Stimulated activated naive CD4-positive, alpha-beta T cell (primary cell): ENCODE measurements at places on chromosomes 11 and 22.

DNA sequence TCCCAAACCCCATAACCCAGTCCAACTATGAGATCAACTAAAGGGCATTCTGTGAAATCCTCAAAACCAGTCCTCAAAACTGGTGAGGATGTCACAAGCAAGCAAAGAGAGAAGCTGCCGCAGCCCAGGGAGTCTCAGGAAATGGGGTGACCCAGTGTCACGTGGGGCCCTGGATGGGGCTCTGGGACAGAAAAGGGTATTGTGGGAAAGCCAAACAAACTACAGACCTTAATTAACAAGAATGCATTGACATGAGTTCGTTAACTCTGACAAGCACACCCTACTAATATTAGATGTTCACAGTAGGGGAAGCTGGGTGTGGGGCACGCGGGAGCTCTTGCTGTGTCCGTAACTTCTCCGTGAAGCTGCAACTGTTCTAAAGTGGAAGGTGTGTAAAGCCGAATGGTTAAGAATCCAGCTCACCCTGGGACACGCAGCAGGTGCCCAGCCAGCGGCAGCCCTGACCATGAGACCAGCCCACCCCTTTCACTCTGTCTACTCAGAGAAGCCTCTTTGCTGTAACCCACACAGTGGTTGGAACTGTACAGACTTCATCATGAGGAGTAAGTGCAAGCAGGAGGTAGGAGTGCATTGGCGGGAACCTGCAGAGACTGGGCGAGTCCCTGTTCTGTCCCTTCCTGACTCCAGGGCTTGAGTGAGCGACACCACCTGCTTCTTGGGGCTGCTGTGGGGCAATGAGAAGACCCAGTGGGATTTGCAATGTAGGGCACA, 17.9 kb downstream of the LINC01488 start:
- DNase-seq, result no peak

DNA sequence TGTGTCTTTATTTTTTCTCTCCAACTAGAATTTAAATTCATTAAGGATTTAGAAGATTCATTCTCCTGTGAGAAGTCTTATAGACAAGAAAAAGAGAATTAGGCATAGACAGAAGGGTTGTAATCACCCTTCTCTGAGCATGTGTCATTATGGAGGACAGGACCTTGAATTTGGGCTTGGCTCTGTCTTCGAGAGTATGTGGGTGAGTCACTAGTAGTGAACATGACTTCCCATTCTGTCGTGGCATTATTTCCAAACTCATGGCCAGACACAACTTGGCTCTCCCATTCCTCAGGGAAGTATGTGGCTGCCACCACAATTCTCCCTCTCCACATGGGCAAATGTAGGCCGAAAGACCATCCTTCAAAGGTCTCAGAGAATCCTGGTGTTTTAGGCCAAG, 14.3 kb upstream of the ANKK1 start:
- DNase-seq, result no peak

DNA sequence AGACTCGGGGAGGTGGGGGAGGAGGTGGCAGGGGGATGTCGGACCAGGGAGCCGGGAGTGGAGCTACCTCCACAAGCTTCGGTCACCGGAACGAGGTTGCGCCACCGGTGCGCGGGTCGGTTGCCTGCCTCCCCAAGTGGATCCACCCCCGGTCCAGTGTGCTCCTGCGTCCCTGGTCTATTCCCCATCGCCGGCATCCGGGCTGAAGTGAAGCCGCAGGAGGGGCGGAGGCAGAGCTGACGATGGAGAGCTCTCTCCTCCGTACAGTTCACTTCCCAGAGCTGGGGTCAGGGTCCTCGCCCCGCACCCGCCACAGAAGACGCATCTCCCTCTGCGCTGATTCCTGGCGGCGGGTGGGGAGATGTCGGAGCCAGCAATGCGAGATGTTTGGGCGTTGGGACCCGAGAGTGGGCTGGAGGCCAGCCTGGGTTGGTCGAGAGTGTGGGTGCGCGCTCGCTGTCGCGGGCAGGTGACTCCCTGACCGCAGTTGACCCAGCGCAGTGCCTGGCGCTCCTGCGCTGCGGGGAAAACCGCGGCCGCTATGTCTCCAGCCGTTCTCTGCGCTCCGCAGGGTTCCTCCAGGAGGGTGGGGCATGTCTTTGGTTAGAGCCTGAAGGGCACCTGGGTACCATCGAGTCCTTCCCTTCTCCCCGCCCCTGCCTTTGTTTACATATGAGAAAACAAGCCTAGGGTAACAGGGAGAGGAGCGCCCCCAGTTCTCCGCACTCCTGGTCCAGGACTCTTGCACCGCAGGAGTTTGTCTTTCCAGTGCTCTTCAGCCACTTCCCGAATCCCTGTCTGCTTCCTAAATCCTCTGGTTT, 1.7 kb downstream of the C11orf96 start:
- no peak for DNase-seq

GRCh38 chr11:19577976-19578619, 134.5 kb upstream of the NAV2 start:
- DNase-seq, result no peak

- peak; percentile 69 for DNase-seq
Measured at GRCh38 chr22:40289991-40290459, 56.3 kb upstream of the ADSL start.

- no peak for DNase-seq
Measured at GRCh38 chr11:17077240-17077519, 287 bp downstream of the RPS13 start.
